Foreskin keratinocyte (primary cell): ENCODE measurements at places on chromosomes 7 and 10. TPM values are rescaled to one million over a fixed set of nuclear protein-coding genes. Genes with fewer than 3 reads are reported as not detected.

DNA sequence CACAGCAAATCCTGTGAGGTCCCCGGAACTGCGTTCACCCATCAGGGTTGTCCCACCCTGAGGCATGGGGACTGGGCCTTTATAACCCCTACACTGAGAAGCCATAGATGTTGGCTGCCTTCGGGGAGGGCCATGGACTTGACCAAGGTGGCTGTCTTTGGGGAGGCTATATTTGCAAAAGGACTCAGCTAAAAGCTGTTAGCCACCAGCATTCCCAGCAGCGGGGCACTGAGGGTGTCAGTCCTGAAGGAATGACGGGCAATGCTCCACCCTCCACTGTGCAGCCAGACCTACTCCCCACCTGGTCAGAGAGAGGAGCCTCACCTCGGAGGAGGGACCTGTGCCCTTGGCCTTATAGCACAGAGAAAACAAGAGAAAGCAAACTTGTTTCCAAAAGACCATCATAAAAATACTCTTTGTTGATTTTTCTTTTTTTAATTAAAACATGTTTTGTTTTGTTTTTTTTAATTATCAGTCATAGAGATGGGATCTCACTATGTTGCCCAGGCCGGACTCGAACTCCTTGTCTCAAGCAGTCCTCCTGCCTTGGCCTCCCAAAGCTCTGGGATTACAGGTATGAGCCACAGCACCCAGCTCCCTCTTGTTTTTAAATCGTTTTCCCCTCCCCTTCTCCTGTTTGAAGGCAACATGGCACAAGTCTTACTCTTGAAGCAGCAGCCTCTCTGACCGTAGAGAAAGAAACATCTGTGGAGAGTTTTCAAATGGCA is 26.7 kb upstream of the CUX1 start:
- DNase-seq: no peak

DNA sequence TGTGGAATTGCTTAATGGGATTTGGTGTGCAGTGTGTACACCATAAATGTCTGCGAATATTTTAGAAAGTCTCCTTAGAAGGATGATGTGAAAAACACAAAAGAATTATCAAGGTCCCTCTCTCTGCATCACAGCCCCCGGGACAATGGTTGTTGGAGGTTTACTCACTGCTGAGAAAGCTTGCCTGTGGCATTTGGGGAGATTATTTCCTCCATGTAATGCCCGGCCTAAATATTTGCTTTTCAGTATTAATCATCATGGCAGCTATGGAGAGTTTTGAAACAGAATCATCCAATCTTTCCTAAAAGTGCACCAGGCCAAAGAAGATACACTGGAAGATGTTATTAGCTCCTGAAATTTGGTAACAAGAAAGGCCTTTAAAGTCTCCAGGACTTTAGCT is 113.8 kb upstream of the ADCY1 start:
- no peak for DNase-seq

- no peak for DNase-seq
Measured at GRCh38 chr7:36748017-36748487, 23.8 kb upstream of the AOAH start.

DNA sequence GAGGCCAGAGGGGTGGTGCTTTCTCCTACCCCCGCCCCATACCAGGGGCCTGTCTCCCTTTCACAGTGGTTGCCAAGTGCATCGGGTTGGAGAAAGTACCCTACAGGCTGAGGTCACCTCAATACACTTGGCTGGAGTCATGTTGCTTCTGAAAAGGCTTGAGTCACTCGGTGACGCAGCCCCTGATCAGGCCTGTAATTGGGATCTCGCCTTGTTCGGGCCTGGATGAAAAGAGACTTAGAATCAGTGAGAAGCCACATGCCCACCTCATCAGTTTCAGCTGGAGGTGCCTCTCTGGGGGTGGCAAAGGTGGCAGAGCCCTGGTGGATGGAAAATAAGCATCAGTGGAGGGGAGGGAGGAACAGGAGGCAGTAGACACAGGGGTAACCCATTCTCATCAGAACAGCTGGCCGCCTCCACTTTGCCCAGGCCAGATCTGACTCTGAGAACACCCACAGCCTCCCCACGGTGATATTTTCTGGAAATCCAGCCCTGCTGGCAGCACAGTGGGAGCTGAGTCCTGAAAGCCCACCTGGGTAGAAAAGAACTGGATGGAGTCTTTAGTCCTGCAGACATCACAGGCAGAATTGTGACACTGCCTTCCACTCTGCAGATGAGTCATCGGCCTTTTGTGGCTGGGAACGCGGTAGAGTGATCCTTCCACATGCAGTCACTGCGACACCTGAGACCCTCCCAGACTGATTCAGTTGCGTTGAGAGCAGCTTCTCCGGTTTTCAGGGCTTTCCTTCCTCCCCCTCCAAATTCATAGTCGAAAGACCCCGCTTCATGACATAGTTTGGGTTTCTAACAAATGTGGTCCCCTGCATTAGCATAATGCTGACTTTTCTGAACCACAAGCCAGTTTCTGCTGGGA is 108.0 kb downstream of the GRK5 start:
- DNase-seq: peak; percentile 87

MRPL43 gene
- total RNA-seq: 81.4 and 88.5 TPM in 2 replicates

DNA sequence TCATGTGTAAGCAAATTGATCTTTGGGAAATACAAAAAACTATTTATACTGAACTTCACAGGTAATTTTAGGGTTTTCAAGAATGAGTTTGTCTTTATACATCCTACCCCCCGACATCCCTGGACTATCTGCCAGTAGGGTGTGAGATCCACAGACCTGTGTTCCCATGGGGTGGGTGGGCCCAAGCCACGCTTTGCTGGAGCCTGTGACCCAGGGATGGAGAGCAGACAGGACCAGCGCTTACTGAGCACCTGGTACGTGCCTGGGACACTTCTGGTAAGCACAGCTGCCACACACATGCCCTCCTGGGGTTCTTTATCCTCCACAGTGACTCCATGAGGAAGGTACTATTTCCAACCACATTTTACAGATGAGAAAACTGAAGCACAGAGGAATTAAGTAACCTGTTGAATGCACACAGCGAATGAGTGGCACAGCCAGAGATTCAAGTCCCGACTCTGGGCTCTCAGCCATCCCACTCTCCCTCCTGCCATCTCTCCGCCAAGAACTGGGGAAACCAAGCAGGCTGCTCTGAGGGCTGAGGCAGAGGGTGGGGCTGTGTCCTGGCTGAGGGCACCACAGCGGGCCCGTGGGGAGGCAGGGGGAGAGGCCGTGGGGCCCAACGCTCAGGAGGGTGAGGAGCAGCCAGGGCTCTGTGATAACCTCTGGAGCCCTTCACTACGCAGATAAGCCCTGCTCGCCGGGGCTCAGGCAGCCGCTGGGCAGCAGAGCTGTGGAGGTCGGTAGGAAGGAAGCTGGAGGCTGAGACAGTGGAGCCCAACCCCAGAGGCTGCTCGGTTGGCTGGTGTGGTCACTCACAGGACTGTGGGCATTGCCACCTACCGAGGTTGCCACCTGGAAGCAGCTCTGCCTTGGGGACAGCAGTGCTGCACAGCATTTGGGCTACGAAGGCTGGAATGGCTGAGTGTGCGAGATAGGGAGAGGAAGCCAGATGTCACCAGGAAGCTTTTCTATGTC is 124.2 kb downstream of the ARHGAP22 start:
- DNase-seq: no peak
